Fibroblast of skin of scalp (primary cell): ENCODE measurements at places on chromosomes 2 and 18.
A peak's percentile ranks its signal among the peaks of the same experiment; 100 is the strongest.

- no peak for DNase-seq
Observed at GRCh38 chr2:211800001-211800400, 738.6 kb downstream of the ERBB4 start.

DNA sequence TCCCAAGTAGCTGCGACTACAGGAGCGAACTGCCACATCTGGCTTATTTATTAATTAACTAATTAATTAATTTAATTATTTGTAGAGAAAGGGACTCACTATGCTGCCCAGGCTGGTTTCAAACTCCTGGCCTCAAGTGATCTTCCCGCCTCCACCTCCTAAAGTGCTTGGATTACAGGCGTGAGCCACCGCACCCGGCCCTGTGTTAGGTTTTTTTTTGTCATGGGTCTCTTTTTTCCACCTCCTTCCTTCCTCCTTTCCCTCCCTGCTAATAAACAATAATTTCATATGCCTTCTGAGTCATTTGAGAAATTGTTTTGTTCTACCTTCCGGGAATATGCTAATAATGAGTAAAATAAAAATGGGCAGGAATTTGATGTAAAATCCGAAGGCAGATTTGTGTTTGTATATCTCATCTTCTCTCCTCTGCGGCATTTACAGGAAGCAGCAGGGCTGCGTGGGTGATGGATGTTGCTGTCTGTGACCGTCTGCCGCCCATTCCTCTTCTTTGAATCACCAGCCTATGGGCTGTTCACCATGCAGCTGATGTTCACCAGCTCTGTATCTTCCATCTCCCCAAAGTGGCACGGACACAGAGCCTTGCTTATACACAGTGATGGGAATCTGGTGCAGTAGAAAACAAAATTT is 89.9 kb downstream of the ACSL3 start:
- DNase-seq, result peak; percentile 80

DNA sequence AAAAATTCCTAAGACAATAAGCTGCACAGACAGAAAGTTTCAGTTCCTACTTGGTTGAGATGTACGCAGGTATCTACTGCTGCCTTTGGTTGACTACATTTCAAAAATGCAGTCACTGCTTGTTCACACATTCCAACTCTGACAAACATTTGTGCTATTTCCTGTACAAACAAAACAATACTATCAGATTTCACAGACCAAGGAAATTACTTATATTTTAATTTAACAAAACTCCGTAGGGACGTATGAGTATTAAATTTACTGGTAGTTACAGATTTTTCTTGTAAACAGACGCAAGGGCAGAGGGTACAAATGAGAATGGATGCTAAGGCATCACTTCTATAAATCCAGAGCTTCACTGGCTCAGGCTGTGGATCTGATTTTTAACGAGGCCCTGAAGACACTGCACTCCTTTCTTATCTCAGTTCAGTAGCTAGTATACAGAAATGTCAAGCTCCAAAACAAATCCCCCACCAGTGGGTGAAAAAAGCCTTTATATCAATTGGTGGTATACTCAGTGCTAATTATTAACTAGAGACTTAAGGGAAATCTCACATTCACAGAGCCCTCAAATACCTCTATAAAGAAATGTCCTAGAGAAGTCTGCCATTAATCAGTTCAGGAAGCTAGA is 31.7 kb upstream of the TTC32 start:
- peak; percentile 71 for DNase-seq

DNA sequence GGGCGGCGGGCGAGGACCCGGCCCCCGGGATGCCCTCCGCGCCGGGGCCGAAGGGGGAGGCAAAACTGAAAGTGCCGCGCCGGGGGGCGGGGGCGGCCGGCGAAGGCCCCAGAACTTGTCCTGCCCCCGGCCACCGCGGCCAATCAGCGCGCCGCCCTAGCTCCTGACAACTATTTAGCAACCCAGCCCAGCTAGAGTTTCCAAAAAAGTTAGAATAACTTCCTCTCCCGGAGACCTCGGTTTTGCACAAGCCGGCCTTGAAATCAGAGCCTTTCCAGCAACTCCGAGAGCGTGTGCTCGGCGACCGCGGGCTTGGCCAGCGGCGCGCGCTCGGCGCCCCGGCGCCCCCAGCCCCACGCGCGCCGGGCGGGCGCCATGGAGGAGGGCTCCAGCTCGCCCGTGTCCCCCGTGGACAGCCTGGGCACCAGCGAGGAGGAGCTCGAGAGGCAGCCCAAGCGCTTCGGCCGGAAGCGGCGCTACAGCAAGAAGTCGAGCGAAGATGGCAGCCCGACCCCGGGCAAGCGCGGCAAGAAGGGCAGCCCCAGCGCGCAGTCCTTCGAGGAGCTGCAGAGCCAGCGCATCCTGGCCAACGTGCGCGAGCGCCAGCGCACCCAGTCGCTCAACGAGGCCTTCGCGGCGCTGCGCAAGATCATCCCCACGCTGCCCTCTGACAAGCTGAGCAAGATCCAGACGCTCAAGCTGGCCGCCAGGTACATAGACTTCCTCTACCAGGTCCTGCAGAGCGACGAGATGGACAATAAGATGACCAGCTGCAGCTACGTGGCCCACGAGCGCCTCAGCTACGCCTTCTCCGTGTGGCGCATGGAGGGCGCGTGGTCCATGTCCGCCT is at the start of gene TWIST2:
Gene TWIST2 (plus strand): TSS at position 245 of the 850 bp plus-strand sequence. CDS start 131 bp downstream, at position 376.
- peak; percentile 97 for DNase-seq

DNA sequence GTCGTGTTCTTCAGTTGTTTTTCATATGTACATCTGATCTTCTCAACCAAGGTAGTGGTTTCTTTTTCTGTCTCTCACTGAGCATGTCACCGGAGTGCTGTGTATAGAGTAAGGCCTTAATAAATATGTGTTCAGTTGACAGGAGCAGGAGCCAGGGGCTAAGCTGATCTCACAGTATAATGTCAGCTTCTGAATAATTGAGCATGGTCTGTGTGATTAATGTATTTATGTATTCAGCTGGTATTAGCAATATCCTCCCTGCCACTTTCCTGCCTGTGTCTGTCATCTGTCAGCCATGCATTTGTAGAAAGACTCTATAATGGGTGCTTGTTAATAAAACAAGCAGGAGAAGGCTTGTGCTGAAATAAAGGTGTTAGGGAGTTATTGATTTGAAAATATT is 198.9 kb downstream of the ADCYAP1 start:
- no peak for DNase-seq

DNA sequence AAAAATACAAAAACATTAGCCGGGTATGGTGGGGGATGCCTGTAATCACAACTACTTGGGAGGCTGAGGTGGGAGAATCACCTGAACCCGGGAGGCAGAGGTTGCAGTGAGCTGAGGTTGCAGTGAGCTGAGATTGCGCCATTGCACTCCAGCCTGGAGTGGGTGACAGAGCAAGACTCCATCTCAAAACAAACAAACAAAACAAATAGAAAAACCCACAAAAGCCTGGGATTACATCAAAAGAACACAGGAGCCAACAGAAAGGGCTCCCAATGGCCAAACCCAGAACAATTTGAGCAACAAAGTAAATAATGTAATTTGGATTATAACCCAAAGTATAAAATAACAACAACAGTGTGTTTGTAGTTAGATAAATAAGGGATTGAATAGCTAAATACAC is 159.8 kb downstream of the UXS1 start:
- DNase-seq, result no peak

DNA sequence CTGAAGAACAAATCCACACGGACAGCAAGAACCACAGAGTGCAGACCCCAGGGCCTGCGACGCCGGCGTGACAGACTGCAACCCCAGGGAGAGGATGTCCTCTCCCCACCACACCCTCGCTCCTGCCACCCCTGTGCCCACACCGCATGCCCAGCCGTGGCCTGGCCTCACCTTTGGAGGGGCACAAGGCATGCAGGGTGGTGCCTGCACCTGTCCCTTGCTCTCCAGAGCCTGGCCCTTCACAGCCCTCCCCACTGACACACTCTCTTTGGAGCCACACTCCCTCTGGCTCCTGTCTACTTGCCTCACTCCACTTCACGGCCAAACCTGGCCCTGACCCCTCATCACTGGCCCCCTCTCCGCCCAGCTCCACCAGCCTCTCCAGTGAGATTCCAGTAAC is 9.3 kb downstream of the THAP4 start:
- DNase-seq, result no peak

DNA sequence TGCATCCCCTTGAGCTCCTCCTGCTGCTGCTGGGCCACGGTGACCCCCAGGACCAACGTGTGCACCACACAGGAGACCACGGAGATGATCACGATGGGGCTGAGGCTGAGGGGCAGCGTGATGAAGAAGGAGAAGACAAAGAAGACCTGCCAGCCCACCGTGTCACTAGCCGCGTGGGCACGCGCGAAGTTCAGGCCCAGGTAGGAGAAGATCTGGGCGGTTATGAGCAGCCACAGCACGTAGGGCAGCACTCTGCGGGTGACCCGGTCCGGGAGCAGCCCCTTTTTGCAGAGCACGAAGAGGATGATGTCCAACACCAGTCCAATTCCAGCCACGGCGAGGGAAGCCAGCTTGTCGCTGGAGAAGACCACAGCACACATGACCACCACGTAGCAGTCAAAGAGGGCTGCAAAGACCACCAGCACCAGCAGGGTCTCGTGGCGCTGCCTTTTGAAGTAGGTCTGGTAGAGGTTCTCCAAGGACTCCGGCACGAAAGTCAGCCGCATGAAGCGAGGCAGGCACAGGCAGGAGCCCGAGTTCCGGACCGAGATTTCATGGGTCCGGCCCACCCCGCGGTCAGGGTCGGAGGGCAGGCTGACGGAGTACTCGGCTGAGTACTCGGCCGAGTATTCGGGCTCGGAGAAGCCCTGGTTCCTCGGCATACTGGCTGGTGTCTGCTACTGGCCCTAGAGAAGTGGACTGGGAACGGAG is 1.6 kb downstream of the ADCY3 start:
- DNase-seq, result no peak

GRCh38 chr18:24086082-24086481 is 52.8 kb upstream of the CABYR start:
- DNase-seq, result no peak

DNA sequence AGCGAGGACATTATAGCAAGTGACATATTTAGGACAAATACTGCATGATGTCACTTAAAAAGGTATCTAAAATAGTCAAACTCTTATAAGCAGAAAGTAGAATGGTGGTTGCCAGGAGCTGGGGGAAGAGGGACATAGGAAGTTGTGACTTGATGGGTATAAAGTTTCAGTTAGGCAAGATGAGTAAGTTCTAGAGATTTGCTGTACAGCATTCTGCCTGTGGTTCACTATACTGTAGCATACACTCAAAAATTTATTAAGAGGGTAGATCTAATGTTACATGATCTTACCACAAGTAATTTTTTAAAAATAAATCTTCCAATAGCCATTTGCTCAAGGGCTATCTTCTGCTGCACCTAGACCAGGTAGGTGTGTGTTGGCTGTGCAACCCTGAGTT is 78.1 kb upstream of the NPAS2 start:
- peak; percentile 56 for DNase-seq

GRCh38 chr2:59206361-59206760 is 965.2 kb upstream of the FANCL start:
- DNase-seq, result no peak

DNA sequence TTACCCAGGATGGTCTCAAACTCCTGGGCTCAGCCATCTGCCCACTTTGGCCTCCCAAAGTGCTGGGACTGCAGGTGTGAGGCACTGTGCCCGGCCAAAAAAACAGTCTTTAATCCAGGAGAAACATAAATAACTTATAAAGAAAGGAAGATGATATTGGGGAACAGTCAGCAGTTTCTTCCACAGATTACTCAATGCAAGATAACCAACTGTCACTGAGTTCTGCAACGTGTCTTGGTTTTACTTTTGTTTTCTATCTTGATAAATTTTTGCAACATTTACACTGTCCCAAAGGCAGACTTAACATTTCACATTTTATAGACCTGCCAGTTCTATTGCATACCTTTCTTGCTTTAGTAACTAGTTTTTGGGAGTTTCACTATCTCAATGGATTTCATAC is 71.1 kb downstream of the ANKRD44 start:
- DNase-seq, result no peak

DNA sequence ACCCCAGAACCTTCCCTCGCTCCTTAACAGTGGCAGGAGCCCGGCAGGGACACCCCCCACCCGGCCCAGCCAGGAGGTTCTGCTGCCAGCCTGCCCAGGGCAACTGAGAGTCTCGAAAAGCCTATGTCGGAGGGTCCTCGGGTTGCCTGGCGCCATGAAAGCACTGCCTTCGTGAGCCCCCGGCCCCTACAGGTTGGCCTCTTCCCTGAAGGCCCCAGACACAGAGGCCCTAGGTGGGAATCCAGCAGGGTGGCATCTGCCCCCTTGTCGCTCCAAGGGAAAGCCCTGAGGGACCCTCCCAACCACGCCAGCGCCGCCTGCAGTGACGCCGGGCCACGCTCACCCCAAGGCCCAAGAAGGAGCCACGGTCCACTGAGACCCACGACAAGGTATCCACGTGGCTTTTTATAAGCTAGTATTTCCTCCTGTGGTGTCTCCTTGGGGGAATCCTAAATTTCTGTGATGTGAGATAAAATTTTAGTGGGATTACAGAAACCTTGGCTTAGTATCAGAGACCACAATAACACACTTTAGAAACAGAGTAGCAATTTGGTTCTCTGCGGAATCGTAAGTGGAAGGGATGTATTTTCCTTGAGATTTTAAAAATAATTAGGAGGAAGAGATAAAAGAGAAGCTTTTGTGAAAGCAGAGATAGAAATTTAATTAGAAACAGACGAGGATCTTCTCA is 138.9 kb downstream of the HDAC4 start:
- peak; percentile 19 for DNase-seq

DNA sequence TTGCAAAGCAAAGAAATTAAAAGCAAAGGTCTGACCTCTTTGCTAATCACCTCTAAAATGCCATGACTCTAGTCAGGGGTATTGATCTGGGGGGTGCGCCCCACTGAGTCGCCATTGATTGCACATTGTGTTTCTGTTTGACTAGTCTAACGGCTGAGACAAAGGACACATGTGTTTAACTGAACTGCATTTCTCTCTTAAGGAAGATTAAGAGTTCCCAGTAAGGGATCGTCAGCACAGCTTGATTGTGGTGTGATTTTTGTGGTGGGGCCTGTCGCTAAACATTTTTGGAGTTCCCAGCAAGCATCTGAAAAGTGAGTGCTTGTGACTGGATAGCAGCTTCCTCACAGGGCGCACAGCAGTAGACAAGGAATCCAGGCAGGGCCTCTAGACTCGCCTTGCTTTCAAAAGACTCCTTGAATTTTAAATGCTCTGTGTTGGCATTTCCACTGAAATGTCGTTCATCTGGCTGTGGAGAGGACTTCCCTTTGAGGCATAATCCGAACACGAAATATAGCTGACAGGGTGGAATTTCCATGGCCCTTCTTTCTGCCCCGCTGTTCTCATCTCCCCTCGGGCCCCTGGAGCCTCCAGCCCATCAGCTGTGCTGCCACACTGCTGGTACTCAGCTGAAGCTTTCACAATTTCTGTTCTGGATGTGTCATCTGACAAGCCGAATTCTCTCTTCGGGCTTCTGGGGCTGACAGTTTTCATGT is 126.3 kb downstream of the FAM168B start:
- DNase-seq, result no peak

GRCh38 chr2:96354492-96354891 is 18.9 kb downstream of the NCAPH start:
- no peak for DNase-seq
